ENCODE measurements at places on chromosomes 3 and 15. TPM values are rescaled to one million over a fixed set of nuclear protein-coding genes. Genes with fewer than 3 reads are reported as not detected.

The ST8SIA2 gene
- not detected for total RNA-seq

The FBN1 gene
- 0.33 TPM for total RNA-seq

The SKOR1 gene
- total RNA-seq: 2.1 TPM

The CCDC39 gene
- not detected for total RNA-seq

The SV2B gene
- not detected for total RNA-seq

The LTF gene
- total RNA-seq: 1.1 TPM

The ITPKA gene
- total RNA-seq: not detected

The SHQ1 gene
- total RNA-seq: 36.7 TPM

The PROK2 gene
- total RNA-seq: 0.54 TPM

The FAM107A gene
- total RNA-seq: not detected

The FHIT gene
- 2.7 TPM for total RNA-seq

The CCRL2 gene
- total RNA-seq: 4.6 TPM

The TNNC1 gene
- total RNA-seq: 1.2 TPM

The ISG20 gene
- total RNA-seq: 80.6 TPM

The FBXL22 gene
- 2.3 TPM for total RNA-seq

The USP13 gene
- 5.6 TPM for total RNA-seq

The MYLK gene
- total RNA-seq: 5.4 TPM

The GOLGA6B gene
- total RNA-seq: not detected

The TLE3 gene
- 36.7 TPM for total RNA-seq

The SCG3 gene
- not detected for total RNA-seq

The VWA5B2 gene
- 0.14 TPM for total RNA-seq

The MUSTN1 gene
- total RNA-seq: 5.3 TPM

The INSYN1 gene
- not detected for total RNA-seq

The SERINC4 gene
- not detected for total RNA-seq

The GOLGA6L7 gene
- total RNA-seq: not detected

The TUSC7 gene
- not detected for total RNA-seq

Data from natural killer cell (primary cell).